ENCODE measurements at places on chromosomes 12 and 14.

DNA sequence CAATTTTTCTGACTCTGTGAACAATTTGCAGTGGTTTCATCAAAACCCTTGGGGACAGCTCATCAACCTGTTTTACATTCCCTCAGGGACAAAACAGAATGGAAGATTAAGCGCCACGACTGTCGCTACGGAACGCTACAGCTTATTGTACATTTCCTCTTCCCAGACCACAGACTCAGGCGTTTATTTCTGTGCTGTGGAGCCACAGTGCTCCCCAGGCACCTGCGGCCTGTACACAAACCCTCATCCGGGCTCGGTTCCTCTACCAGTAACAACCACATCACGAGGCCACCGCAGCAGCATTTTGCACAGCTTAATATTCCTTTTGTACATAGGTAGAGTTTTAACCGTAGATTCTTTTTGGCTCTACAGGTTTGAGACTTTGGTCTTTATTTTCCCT lies 397.4 kb upstream of the OR4E1 start:
- DNase-seq: no peak

DNA sequence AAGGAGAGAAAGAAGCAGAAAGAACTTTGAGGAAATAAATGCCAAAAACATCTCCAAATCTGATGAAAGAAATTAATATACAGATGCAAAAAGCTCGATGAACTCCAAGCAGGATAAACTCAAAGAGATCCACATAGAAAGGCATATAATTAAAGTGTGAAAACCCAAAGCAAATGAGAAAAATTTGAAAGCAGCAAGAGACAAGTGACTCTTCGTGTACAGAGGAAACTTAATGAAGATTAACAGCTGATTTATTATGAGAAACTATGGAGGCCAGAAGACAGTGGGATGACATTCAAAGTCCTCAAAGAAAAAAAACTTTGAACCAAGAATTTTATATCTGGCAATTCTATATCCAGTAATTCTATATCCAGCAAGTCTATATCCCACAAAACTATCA lies 163.0 kb upstream of the TMCC3 start:
- DNase-seq: no peak

DNA sequence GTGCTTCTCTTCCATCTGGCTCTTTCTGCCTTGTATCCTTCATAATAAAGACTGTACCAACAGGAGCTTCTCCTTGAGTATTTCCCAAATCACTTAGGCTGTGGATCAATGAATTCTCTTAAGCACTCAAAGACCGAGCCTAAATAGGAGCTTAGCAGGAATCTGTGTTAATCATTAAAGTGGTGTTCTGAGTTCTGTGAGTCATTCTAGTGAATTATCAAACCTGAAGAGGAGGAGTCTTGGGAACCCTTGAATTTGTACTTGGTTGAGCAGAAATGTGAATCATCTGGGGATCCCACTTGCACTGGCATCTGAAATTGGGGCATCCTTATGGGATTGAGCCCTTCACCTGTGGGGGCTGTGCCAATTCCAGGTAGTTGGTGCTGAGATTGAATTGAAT lies 946.2 kb downstream of the BCL11B start:
- DNase-seq: no peak

DNA sequence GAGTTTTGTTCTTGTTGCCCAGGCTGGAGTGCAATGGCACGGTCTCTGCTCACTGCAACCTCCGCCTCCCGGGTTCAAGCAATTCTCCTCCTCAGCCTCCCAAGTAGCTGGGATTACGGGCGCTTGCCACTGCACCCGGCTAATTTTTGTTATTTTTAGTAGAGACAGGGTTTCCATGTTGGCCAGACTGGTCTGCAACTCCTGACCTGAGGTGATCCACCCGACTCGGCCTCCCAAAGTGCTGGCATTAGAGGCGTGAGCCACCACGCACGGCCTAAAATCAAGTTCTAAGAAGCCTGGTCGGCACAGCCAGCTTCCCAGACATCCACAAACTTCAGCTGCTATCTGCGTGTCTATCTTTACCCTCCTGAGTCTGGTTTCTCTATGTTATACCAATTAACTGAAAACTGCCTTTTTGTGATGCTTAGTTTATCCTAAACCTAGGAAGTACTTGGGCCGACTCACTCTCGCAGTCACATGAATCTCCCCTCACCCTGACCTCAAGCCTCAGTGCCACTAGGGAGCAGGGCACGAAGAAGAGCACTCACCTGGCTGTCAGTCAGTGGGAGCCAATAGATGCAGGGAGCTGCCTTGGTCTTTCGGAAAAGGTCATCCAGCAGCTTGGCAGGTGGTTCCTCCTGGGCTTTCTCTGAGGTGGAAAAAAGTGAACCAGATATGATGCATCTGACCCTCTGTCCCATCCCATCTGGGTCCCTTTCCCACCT lies 3.4 kb upstream of the CDH24 start:
- no peak for DNase-seq

DNA sequence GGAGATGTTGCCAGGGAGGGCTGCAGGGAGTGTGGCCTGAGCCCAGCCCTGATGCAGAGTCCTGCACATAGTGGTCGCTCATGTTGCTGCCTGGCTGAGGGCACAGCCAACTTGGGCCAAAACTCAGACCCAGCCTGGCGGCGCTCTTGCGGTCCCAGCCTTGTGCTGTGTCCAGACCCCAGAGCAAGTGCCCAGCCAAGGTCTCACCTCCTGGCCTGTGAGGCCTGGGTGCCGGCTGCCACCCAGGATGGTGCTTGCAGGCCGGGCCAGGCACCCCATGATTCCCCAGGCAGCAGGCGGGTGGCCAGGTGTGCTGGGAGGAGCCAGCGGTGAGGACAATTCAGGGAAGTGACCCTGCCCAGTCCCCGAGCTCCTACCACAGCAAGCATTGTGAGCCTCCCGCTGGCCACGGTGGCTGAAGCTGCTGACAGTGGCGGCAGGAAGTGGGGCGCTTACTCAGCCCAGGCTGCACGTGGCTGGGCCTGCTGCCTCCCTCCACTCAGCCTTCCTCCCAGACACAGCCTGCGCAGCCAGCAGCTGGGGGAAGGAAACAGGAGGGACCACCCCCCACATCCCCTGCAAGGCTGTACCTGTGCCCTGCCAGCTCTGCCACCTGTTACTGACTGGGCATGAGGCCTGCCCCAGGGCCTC lies 17.7 kb upstream of the PGF start:
- peak; percentile 22 for DNase-seq

- peak; percentile 62 for DNase-seq
These were observed at the start of gene ACRBP for GRCh38 chr12:6647083-6647604. Gene ACRBP (minus strand): TSS chr12:6647432. CDS start chr12:6647366, 66 bp downstream.

DNA sequence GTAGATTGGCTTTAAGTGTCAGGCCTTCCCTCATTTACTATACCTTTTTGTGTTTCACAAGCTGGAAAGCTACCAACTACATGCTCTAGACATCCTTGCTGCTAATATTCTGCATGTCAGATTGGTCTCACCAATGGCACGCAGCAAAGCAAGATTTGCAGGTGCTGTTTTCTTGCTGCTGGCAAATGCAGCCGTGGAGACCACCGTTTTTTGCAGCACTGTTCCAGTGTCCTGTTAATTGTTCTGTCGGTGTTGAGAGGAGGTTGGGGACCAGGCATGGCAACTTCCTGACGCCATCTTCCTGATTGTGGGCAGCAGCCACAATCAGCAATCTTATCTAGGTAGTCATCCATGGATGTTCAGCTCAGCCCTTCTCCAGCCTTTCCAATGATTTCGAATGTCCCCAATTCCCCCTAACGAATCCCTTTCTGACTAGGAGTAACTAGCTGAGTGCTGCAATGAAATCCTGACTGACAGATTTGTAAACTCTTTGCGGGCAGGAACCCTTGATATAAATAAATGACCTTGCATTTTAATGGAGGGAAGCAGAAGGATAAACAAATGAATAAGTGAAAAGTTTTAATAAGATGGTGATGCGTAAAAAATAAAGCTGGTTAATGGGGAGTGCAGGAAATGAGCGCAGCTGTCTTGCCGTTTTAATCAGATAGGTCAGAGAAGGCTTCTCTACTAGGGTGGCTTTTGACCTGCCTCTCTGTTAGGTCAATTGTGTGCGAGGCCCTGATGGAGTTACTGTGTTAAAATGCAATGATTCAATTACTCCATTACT lies 574 bp upstream of the CRADD start:
- DNase-seq: no peak

GRCh38 chr14:88225721-88226120 lies 97.3 kb downstream of the KCNK10 start:
- no peak for DNase-seq

- DNase-seq: no peak
These were observed 397.5 kb upstream of the PDE3A start for GRCh38 chr12:19970821-19971220.

DNA sequence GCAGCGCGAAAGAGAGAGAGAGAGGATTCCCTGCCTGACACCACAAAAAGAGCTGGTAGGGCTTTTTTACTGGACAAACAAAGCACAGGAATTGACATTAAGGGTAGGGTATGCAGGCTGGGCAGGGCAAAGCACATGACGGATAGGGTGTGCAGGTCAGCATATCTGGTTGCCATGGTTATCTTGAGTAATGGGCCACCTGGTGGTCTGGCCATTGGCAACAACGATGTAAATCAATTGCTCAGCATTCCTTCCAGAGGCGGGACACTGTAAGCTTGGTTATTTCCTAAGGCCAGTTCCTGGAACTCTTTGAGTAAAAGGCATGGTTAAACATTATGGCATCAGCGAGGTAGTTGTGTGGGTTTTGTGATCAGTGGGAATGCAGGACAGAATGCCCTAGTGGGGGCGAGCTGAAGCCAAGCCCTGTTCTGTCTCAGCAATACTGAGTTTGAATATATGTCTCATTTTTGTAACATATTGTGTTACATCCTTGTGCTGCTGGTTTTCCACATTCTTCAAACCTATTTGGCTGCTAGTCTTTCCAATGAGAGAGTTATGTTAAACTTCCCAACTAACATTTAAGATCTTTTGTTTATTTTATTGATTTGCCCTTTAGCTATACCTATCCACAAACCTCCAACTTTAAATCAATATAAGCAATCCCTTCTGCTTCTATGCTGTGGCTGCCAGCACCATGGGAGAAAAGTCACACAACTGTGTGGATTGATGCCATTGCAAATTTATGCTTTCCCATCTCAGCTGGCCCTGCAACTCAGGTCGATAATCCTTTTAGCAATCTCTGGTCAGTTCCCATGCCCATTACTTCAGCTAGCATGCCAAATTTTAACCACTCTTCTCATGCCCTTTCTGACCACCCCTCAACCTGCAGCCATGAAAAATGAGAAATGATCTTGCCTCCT lies 396.7 kb upstream of the PDE3A start:
- peak; percentile 91 for DNase-seq

GRCh38 chr12:105596731-105597130 lies 266.2 kb downstream of the C12orf75 start:
- DNase-seq: no peak

GRCh38 chr12:53572134-53572758 lies 53.9 kb downstream of the ATF7 start:
- no peak for DNase-seq

DNA sequence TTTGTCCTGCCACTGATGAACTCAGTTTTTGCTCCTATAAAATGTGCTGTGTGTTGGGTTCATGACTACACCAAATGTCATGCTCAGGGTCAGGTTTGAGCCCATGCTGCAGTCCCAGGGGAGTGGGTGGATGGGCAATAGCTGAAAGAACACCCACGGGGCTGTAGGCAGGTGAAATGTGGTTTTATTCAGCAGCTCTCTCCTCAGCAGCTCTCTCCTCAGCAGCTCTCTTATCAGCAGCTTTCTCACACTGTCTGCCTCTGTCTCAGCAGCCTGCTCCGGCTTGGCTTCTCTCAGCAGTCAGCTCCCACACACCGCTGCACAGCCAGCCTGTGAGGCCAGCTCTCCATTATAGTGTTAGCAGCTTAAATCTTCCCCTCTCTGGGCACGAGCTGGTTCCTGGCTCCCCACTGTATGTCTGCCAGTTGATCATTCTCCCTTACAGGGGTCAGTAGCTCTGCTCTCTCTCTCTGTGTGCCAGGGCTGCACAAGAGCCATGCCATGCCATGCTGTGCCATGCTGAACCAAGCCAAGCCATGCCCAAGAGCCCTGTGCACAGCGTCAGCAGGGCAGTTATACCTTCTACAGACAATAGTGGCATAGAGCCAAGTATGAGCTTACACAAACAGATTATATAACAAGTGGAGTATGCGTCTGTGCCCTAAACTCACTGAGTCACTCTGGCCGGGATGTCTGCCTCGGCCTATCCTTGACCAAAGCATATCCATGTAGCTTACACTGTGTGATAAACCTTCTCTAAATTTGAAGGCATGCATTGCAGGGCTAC lies 303.3 kb upstream of the TMPO start:
- peak; percentile 55 for DNase-seq

DNA sequence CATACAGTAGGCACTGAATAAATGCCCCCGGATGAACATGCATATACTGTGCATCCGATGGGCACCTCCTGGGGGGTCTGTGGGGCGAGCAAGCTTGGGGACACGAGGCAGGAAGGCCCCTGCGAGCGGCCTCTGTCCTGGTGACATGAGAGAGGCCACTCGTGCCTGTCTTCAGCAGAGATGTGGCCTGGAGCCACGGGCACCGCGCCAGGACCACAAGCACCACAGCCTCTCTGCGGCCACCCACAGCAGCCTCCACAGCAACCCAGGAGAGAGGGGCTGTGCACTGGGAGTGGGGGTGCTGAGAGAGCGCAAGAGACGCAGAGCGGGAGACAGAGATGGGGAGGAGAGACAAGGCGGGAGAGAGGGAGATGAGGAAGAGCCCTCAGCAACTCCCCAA lies 118.5 kb downstream of the RFLNA start:
- no peak for DNase-seq

GRCh38 chr12:52521568-52522266 lies 1.5 kb upstream of the KRT5 start:
- DNase-seq: peak; percentile 19

GRCh38 chr14:47790477-47790876 lies 115.1 kb upstream of the MDGA2 start:
- no peak for DNase-seq

GRCh38 chr12:123150275-123150743 lies 581 bp downstream of the PITPNM2 start:
- no peak for DNase-seq

GRCh38 chr14:95097385-95097784 lies 59.9 kb downstream of the DICER1 start:
- DNase-seq: no peak

- no peak for DNase-seq
These were observed 66.4 kb downstream of the ITPK1 start for GRCh38 chr14:93049315-93049714.

DNA sequence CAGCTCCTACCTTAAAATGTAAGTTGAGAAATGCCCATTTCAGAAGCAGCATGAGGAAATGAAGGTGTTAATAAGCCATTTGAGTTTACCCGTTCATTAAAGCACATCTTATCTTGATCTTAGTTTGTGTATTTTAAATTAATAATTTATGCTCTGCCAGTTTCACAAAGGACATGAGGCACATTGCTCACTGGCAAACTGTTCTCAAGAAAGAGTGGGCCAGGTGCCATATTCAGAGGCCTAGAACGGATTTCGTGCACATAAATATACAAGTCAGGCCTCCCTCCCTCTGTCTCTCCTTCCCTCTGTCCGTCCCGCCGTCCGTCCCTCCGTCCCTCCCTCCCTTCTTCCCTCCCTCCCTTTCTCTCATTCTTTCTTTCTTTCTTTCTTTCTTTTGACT lies 29.5 kb downstream of the CPM start:
- no peak for DNase-seq
